Fibroblast of mammary gland (primary cell): ENCODE measurements at places on chromosomes 7 and 10.

GRCh38 chr7:353746-354325, 63.9 kb downstream of the FOXL3 start:
- no peak for DNase-seq

- no peak for DNase-seq
These were observed 147.3 kb downstream of the ZNF33B start for GRCh38 chr10:42491001-42491592.

- DNase-seq: no peak
These were observed 249.1 kb upstream of the PITRM1 start for GRCh38 chr10:3421537-3422257.

DNA sequence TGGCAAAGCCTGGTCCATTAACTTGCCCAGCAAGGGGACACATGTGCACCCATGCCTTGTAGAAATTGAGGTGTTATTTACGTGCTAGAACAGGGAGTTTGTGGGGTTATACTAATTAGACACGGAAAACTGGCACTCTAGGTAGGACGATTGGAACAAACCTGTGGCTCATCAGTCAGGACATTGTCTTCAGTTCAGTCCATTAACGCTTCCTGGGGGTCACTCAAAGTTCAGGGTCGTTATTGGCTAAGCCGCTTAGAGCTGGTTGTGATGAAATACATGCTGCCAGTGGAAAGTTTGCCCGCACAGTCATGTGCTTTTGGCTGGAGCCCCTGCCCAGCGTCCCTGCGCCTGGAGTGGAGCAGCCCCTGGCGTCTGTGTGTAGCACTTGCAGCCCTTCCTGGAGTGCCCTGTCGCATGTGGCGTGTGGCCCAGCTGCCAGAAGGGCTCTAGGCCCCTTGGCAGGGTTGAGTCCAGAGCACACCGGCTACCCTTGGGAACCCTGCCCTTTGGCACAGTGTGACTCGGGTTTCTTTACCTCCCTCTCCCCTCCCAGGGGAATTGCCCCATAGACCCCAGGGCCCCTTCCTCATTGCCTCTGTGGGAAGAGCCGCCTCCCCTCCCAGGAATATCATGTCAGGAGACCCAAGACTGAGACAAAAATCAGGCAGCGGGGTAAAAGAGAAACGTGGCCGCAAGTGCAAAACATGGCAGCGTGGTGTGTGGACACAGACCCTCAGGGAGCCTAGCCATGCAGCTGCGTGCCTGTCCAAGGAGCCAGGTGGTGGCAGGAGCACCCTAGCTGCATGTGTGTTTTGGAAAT, 9.8 kb downstream of the ZNF775 start:
- peak; percentile 34 for DNase-seq

DNA sequence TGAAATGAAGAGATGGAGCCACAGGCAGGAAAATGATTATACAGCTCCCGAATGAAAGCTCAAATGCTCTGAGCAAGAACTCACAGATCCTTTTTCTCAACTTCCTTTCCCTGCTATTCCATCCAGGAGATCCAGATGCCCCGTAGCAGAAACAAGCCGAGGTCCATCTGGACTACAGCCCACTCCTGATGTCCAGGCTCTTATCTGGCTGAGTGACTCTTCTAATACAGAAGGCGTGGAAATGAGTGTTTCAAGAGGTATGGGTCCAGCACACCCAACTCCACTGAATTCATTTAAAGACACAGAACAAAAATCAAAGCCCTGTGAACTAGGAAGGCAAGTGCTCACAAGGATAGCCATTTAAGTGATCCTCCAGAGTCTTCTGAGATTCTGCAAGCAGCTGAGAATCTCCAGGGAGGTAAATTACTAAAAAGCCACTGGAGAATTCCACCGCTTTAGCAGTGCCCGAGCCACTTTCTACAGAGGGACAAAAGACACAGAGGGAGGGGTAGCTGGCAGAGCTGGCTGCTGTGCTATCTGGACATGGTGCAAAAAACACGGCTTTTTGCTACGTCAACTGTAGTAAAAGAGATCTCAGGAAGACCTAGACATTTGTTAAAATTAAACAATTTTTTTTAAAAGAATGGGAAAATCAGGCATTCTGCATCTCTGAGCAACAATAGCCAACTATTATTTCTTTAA, 24.5 kb downstream of the FAM171A1 start:
- peak; percentile 33 for DNase-seq

GRCh38 chr7:128767475-128768110, 8.0 kb downstream of the OPN1SW start:
- no peak for DNase-seq

GRCh38 chr10:88908194-88908593, 28.1 kb downstream of the STAMBPL1 start:
- no peak for DNase-seq

DNA sequence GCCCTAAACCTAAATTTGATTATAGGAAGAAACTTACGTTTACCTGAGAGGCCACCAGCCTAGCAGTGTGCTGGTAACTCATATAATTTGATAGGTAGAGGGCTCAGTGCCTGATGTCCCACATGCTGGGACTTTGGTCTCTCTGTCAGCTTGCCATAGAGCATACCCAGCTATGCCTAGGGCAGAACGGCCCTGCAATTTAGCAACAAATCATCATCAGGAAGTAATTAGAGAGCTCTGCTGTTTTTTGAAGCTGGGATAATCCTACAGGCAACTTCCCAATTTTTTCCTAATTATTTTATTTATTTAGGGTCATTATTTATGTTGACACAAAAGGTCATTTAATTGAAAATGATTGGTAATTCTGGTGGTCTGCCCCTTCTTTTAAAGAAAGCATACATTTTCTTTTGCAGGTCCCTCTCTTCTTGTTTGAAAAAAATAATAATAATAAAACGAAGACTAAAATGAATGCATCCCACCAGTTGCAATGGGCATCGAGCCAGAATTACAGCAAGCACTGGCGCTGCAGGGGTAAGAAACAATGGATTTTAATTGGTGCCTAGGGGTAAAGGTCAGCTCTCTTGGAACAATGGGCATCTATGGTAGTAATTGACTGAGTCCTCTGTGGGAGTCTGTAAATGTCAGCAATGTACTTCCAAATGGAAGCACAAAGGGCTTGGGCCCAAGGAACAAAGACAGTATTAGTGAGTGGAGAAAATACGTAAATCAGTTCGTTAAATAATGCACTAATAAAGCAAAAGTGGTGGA, 348.0 kb downstream of the SORCS1 start:
- DNase-seq: no peak

- no peak for DNase-seq
These were observed 253.7 kb downstream of the GLRX3 start for GRCh38 chr10:130389906-130390305.

GRCh38 chr10:96044736-96045135, 1.4 kb downstream of the CCNJ start:
- peak; percentile 72 for DNase-seq

DNA sequence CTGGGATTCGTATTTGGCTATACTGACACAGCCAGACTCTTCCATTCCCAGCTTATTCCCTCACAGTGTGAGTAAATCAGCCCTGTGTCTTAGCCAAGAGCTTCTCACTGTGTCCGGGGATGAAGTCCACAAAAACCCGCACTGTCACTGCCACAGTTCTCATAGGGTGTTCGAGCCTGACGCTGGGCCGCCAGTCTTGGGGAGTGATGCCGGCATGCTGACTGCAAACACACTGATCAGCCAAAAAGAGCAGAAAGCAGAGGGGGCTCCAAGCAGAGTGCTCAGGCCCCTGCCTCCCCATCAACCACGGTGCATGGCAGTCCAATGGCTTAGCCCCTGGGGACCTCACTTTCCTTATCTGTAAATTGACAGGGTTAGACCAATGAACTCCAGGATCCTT, 36.7 kb downstream of the C10orf143 start:
- DNase-seq: no peak

DNA sequence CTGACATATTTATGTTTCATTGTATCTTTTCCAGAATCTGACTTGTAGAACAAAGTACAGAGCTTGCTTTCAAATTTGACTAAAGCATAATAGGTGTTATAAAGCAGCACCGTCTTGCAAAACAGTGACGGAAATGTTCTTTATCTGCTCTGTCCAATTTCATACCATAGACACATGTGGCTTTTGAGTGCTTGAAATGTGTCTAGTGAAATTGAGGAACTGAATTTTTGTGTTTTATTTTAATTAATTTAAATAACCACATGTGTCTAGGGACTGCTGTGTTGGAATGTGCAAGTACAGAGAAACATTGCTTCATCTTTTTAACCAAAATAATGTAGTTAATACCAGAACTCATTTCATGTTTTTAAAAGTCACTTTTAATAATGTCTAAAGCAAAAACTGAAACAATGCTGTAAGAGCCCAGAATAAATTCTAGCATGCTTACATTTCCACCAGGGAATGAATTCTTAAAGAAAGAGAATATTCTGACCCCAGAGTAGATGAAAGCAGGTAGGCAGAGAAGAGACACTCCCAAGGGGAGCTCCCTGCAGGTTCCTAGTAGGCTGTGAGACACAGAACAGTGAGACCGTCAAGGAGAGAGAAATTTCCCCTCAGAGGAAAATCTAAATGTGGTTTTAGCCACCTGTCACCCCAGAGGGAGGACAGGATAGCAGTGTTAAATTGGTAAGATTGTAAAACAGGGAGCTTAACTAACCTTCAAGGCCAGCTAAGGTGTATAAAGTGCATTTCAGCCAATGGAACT, 175.3 kb upstream of the KMT2E start:
- DNase-seq: no peak

DNA sequence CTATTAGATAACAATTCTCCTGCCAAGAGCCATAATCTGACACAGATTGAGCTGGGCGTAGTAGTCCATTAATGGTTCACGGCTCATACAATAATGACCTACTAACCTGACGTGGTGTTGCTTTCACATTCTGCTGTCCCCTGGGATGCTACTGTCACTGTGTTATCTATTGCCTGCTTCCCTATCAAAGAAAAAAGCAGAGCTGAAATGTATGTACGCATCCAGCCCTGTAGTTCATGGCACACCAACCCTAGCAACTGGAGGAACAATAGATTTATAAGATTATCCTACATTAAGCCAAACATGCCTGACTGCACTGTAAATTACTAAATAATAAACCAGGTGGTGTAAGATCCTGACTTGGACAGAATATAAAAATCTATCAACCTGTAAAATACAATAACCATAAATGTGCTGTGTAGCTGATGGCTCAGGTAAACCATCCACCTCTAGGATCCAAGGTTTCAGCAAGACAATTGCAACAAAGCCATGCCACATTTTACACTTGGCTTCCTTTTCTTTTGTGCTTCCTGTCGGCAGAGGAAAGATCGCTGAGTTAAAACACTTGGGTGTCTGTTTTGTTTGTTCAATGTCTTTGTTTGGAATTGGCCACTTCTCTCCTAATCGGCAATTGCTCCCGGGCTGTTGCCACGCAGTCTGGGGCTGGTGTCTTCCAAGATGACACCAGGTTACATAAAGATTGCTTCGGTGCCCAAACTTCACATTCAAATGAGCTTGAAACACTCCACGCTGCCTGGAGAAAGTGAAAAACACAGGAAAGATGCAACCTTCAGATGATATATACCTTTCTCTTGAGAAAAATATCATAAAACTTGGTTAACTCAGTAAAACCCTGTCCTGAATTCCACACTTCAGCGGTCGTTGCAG, 143.9 kb upstream of the MGMT start:
- DNase-seq: no peak

DNA sequence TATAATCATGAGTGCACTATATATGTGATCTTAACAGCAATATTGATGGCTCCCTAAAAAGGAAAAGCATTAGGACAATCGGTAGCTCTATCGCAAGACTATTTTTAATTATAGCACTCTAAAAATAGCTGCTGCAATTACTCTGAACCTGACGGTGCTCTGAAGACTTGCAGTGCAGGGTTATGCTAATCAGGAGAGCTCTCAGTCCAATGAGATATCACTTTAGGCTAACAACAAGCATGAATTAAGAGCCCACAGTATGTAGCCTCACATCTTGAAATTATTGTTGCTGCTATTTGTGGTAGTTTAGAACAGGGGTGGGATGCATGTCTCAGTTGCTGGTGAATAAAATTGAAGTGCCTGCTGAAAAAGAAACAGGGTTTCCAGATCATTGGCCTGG, 515.8 kb upstream of the AKR1E2 start:
- DNase-seq: no peak

DNA sequence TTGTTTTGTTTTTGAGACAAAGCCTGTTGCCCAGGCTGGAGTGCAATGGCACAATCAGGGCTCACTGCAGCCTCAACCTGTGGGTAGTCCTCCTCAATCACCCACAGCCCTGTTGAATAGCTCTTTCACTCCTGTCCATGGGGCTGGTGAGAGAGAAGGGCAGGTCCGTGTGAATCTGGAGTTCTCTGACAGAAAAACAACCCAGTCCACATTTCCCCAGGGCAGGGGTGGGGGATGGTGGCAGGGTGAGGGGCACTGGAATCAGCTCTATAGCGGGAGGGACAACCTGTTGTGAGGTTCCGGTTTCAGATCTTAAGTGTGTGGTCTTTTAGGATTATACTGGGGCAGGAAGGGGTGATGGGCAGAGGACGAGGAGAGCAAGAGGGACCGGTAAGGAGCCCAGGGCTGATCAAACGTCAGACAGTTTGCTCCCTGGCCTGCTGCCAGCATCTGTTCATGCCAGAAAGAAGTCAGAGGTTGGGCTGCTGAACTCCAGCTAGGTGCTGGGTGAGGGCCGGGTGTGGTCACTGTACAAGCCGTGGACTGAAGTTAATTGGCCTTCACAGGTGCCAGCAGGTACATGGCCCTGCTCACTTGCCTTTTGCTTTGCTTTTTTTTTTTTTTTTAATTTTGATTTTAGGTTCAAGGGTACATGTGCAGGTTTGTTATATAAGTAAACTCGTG, 33.2 kb upstream of the MKRN1 start:
- no peak for DNase-seq

GRCh38 chr7:151114151-151115090, 28.1 kb downstream of the AGAP3 start:
- DNase-seq: no peak

GRCh38 chr10:100009793-100010676, at the start of gene DNMBP:
Gene DNMBP (minus strand): TSS chr10:100009947. CDS start chr10:99972124, 37,823 bp downstream.
- DNase-seq: peak; percentile 75

DNA sequence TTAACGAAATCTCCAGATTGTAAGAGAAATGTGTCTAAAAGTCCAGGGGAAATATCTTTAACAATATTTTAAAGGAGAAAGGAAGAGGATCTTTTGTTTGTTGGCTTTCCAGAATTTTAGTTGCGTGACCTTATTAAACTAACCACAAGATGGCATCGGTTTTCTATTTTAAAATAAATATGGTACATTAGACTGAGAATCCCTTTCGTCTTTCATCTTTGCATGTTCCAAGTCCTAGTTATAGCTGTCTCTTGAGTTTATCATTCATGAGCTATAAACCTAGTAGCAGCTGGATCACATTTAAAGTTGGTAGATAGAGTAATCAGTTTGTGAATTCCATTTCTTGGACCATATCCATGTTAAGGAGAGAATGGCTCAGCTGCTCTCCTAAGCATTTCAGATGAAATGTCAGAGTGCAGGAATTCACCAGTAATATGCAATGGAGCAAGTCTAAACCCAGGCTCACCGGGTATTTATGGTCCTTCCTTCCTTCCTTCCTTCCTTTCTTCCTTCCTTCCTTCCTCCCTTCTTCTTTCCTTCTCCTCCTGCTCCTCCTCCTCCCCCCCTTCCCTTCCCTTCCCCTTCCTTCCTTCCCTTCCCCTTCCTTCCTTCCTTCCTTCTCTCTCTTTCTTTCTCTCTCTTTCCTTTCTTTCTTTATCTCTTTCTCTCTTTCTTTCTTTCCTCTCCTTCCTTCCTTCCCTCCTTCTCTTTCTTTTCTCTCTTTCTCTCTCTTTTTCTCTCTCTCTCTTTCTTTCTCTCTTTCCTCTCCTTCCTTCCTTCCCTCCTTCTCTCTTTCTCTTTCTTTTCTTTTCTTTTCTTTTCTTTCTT, 57.8 kb upstream of the RAB18 start:
- peak; percentile 55 for DNase-seq
